Parietal lobe (tissue), 2 donors: ENCODE measurements at places on chromosomes 12 and 14. TPM values are rescaled to one million over a fixed set of nuclear protein-coding genes. Genes with fewer than 3 reads are reported as not detected.

AGAP2 gene
- total RNA-seq, result 40.7 TPM

OVCH1 gene
- 2.5 TPM for total RNA-seq

CIPC gene
- 46.0 TPM for total RNA-seq

CIDEB gene
- 5.6 TPM for total RNA-seq

STXBP6 gene
- total RNA-seq, result 13.8 TPM

C12orf54 gene
- not detected for total RNA-seq

IAPP gene
- not detected for total RNA-seq

HOXC12 gene
- total RNA-seq, result not detected

CNPY2 gene
- total RNA-seq, result 51.6 TPM

TAS2R10 gene
- total RNA-seq, result 15.0 TPM

HVCN1 gene
- total RNA-seq, result 6.9 TPM

AQP2 gene
- not detected for total RNA-seq

KLRC1 gene
- total RNA-seq, result not detected

APOF gene
- total RNA-seq, result not detected

TCL1B gene
- total RNA-seq, result not detected

PROX2 gene
- total RNA-seq, result not detected

SAMD4A gene
- total RNA-seq, result 15.7 TPM

KCNC2 gene
- total RNA-seq, result 19.7 TPM

ADAMTS20 gene
- 0.94 TPM for total RNA-seq

ACSS3 gene
- total RNA-seq, result 6.3 TPM

ART4 gene
- total RNA-seq, result not detected

RABGGTA gene
- total RNA-seq, result 30.7 TPM

SMAGP gene
- total RNA-seq, result 1.6 TPM

FRS2 gene
- 83.3 TPM for total RNA-seq

A2M gene
- 48.8 TPM for total RNA-seq

TAS2R31 gene
- 46.6 TPM for total RNA-seq

OR6S1 gene
- total RNA-seq, result not detected

MIS18BP1 gene
- 38.2 TPM for total RNA-seq

SRRM4 gene
- total RNA-seq, result 19.7 TPM

TCL1A gene
- total RNA-seq, result not detected

STON2 gene
- total RNA-seq, result 45.1 TPM

HECTD1 gene
- 428 TPM for total RNA-seq

SLC22A17 gene
- 164 TPM for total RNA-seq

CLEC12A gene
- total RNA-seq, result not detected

GDF3 gene
- not detected for total RNA-seq

TSHR gene
- 0.63 TPM for total RNA-seq

C1QL4 gene
- not detected for total RNA-seq

SAMD15 gene
- total RNA-seq, result 10.0 TPM

LALBA gene
- total RNA-seq, result not detected

RAB5B gene
- total RNA-seq, result 62.0 TPM

KRT80 gene
- not detected for total RNA-seq

TAS2R42 gene
- not detected for total RNA-seq

MYF5 gene
- not detected for total RNA-seq

SLC25A47 gene
- total RNA-seq, result not detected

NUP107 gene
- total RNA-seq, result 88.6 TPM

CPNE8 gene
- 9.7 TPM for total RNA-seq
